ENCODE measurements at places on chromosomes 3 and 15.

DNA sequence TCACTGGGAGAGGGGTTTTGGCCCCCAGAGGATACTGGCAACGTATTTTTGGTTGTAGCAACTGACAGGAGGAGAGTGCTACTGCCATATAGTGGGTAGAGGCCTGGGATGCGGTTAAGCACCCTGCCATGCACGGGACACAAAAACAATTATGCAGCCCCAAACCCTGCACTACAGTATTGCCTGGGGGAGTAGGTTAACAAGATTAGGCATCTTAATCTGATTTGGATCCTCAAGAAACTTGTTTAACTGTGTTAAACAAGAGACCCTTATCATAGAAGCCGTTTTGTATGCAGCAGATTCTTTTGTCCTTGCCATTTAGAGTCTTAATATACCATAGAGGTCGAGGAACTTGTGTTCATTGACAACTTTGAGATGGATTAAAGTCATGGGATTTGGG lies 3.4 kb downstream of the PHLDB2 start:
- no peak for DNase-seq

DNA sequence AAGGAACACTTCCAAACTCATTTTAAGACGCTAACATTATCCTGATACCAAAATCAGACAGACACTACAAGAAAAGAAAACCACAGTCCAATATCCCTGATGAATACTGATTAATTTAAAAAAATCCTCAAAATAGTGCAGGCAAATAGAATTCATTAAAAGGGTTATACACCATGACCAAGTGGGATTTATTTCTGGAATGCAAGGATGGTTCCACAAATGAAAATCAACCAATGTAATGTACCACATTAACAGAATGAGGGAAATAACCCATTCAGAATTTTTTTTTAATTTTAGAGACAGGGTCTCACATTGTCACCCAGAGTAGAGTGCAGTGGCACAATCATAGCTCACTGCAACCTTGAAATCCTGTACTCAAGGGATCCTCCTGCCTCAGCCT lies 17.3 kb upstream of the AP4E1 start:
- DNase-seq = no peak

GRCh38 chr3:46407970-46408369 lies 911 bp downstream of the CCRL2 start:
- DNase-seq = no peak

DNA sequence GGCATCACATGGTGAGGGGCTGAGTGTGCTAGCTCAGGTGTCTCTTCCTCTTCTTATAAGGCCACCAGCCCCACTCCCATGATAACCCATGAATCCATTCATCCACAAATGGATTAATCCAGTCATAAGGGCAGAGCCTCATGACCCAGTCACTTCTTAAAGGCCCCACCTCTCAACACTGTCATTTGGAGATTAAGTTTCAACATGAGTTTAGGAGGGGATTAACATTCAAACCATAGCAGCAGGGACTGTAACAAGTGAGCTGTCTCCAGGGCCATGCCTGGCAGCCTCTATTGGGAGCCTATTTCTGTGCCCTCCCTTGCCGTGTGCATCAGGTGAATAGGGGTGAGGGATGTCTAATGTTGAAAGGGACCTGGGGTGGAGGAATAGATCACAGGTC lies 77.5 kb downstream of the CHRD start:
- no peak for DNase-seq

DNA sequence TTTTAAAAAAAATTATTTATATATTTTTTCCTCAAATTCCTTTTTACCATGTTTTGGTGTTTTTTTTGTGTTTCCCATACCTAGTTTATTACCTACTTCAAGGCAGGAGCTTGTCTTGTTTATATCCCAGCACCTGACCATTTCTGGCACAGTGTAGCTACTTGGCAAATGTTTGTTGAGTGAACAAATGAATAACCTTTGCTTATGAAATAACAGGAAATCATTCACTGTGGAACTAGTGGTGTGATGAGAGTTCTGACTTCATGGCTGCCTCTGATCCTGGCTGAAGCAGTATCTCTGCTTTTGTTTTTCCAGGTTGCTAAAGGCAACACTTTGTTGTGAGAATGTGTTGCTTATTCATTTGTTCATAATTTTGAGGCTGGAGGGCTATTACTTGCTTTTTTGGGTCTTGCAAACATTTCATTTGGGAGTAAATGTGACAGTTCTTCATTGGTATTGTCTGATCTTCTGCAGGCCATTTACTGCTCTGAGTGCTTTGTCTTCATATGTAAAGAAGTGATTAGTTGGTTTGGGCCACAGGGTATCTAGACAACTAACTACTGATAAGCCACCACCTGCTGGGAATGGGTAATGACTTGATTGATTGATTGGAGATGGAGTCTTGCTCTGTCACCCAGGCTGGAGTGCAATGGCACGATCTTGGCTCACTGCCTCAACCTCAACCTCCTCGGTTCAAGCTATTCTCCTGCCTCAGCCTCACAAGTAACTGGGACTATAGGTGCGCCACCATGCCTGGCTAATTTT lies 5.7 kb downstream of the RAD54L2 start:
- DNase-seq = no peak

- no peak for DNase-seq
Observed at GRCh38 chr3:151733613-151734012, at the start of gene AADACL2. TSS of gene AADACL2 (plus strand) at chr3:151733927. CDS start at chr3:151734036, 109 bp downstream.

- no peak for DNase-seq
Observed at GRCh38 chr3:62229908-62230307, 143.4 kb downstream of the FEZF2 start.

DNA sequence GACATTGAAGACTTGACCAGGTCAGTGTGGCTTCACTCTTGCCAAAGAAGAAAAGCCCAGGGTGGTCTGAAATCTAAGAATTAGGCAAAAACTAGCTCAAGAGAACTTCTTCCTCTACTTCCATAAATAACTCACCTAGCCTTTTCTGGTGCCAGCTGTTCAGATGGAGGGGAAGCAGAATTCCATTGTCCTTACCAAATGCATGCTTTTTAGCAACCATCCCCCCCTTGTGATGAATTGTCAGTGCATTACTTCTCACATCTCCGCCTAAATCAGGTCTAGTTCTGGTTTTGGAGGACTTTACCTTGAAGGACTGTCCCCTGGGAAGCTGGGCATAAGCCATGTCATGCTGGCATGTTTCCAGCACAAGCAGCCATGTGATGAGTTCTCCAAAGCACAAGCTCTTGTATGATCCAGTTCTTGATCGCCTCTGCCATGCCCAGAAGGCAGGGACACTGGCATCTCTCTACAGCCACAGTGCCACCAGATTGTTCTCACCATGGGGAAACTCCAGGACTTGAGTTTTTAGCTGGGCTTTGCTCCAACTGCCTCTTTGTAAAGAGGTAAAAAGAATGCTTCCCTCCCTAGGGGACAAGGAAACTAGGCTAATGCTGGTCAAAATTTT lies 96.4 kb upstream of the IL12A start:
- DNase-seq = peak; percentile 20

GRCh38 chr3:140501061-140501769 lies 176.6 kb upstream of the TRIM42 start:
- no peak for DNase-seq

DNA sequence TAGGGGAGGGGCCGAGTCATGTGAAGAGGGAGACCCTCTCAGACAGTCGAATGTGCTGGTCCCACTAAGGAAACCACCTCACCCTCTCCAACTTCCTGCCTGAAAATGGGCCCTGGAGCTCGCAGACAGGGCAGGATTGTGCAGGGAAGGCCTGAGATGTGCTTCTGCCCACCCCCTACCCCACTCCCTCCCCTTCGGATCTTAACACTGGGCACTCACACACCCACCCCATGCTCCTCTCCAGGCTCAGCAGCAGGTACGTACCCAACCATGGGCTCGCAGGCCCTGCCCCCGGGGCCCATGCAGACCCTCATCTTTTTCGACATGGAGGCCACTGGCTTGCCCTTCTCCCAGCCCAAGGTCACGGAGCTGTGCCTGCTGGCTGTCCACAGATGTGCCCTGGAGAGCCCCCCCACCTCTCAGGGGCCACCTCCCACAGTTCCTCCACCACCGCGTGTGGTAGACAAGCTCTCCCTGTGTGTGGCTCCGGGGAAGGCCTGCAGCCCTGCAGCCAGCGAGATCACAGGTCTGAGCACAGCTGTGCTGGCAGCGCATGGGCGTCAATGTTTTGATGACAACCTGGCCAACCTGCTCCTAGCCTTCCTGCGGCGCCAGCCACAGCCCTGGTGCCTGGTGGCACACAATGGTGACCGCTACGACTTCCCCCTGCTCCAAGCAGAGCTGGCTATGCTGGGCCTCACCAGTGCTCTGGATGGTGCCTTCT lies 20.0 kb downstream of the ATRIP start:
- no peak for DNase-seq

DNA sequence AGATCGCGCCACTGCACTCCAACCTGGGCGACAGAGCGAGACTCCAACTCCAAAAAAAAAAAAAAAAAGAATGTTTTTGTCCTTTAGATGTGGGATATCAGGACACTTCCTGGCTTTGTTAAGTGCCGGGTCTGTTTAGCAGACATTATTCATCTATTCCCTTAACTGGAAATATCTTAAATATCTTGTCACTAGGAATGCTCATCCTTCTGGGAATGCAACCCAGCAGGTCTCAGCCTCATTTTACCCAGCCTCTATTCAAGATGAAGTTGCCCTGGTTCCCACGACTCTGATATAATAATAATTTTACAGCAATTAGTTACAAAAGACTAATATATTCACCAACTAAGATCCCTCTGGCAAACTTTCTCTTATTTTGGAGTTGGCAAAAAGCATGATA lies 260.9 kb upstream of the SLITRK3 start:
- DNase-seq = no peak

DNA sequence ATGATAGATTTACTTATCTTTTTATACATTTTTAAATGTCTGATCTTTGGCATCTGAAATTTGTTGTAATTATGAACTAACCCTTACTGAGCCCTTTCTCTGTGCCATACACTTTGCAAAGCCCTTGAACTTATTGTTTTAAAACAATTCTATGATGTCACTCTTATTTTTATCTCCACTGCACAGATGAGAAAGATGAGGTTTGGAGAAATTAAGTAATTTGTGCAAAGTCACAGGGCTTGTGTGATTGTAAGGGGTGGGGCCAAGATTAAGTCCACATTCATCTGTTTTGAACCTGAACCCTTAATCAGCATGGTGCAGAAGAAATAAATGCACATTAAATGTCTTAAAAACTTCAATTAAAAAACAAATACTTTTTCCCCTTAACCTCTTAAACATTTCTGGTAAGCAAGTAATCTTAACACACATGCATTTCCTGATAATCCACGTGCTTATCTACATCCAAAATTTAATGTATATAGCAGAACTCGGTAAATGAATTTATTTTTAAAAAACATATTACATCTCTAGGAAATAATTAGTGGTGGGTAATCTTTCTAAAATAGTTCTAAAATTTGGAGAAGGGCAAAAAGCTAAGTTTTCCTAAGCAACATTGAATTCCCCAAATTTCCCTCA lies 189.8 kb upstream of the TBC1D5 start:
- DNase-seq = no peak

GRCh38 chr3:101252307-101252706 lies 68.1 kb downstream of the IMPG2 start:
- no peak for DNase-seq

DNA sequence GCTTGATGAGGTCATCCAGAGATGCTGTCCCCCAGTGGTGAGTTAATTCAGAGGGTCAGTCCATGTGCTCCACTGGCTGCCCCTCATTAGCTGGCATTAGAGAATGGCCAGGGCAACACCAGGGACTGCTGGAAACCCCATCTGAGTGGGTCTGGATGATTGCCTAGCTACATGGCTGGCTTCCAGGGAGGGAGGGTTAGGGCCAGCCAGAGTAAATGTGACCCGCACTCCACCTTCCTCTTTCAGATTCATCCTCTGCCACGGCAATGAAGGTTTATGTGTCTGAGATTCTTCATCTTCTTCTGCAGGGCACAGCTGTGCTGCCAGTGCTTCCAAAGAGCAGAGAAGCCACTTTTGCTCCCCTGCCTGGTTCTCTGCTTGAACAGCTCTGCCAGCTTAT lies 391.9 kb downstream of the OCA2 start:
- DNase-seq = no peak

DNA sequence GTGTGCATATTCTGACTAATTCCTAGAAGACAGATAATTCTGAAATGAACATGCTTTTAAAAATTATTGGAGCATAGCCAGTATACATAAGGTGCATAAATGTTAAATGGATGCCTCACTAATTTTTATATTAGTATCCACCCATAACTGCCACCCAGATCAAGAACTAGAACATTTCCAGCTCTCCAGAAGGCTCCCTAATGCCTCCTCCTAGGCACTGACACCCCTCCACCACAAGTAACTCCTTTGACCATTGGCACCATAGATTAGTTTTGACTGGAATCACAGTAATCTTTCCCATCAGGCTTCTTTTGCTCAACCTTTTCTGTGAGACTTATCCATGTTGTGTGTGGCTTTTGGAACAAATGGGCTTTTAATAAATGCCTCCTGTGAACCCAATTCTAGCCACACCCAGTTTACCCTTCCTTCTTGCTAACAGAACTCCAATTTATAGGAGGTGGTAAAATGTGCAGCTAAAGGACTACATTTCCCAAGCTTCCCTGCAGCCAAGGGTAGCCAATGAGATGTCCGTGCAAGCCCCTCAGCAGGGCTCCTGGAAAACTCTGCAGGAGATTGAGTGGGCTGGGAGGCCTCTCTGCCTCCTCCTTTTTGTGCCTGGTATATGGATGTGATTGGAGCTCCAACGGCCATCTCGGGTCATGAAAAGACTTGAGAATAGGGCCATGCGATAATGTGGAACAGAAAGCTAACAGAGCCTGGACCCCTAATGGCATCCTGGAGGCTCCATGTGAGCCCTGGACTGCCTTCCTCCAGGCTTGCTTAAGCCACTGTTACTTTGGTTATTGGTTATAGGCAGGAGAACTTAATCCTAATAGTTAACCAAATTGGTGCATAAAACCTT lies 322.6 kb upstream of the TLE3 start:
- peak; percentile 5 for DNase-seq

GRCh38 chr3:124168271-124168670 lies 176.3 kb upstream of the ROPN1 start:
- DNase-seq = no peak

DNA sequence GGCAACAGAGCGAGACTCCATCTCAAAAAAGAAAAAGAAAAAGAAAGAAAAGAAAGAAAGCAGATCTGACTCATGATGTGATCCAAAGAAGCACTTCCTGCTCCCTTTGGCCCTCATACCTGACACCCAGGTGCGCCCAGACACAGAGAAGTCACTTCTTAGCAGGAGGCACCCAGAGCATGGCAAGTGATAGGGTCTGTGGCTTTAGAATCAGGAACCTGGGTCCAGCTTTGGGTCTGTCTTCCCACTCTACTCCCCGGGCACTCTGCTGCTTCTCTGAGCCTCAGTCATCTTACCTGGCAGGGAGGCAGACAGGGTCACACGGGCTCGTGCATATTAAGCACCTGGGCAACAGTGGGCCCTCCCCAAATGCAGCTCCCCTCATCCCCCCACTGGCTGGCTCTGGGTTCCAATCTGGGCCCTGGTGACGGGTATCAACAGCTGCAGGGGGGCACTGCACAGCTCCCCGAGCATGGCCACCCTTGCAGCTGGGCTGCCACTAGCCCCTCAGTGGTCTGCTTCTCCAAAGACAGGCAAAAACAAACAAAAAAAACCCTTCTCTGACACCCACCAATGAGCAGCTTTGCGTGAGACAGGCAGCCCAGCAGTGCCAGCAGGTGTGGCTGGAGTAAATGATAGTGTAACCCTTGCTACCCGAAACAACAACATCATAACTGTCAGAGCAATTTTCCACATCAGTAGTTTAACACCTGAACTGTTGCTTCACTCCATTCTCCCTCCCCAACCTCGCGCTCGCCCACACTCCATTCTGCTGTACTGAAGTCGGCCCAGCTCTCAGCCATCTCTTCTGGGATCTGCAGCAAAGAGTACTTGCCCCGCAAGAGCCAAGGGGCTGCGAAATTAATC lies 99.8 kb downstream of the MEGF11 start:
- DNase-seq = peak; percentile 56

- DNase-seq = no peak
Observed at GRCh38 chr15:67835297-67836133, 4.3 kb downstream of the RNU6-1 start.

All from NCI-H345 (cell line).